GOT3 (cell line): ENCODE measurements at places on chromosomes 2 and 18.

DNA sequence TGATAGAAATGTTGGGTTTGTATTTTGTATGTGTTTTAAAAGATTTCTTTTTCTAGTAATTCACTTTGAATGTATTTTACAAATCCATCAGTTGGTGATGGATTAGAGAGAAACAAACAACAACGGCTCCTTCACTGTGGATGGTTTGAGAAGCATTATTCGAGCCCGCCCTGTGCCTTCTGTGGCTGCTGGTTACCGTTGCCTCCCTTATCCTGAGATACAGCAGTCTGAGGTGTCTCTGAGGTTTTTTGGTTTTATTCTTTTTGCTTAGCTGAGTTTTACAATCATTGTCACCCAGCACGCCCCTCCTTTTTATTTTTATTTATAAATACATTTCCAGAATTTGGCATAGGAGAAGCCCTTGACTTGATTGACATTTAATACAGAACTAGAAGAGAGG lies 168.3 kb downstream of the BABAM2 start:
- DNase-seq: no peak

DNA sequence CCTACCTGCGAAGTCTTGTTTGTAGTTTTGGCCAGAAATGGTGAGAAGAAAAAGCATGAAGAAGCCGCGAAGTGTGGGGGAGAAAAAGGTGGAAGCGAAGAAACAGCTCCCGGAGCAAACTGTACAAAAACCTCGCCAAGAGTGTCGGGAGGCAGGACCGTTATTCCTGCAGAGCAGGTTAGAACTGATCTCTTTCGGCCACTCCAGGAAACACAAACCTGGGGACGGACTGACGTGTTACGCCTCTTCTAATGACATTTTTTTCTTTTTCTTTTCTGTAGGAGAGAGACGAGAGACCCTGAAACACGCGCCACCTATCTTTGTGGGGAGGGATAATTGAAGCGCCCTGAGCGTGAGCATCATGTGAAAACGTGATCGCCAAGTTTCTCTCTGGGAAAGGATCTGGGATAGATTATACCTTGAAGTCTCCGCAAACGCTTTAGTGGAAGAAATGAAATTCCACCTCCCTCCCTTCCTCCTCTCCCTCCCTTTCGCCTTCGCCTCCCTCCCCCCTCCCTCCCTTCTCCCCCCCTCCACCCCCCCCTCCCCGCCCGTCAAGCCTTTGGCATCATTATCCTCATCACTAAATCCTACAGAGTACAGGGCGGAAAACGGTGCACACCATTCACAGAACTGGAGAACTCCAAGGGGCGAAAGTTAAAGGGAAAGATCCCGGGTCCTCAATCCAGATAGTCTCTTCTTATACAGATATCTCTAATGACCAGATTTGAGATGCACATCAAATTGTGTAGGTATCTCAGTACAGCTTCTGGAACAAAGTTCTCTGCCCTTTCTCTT lies at the start of gene ZEB2:
Gene ZEB2 (minus strand): TSS at position 186 of the 798 bp plus-strand sequence. CDS start 2,769 bp downstream, outside the sequence.
- DNase-seq: no peak

- no peak for DNase-seq
Observed at GRCh38 chr18:9545029-9545428, 69.3 kb downstream of the PPP4R1 start.

- DNase-seq: no peak
Observed at GRCh38 chr2:186460465-186460864, 25.6 kb upstream of the ZC3H15 start.

- no peak for DNase-seq
Observed at GRCh38 chr2:140814141-140814540, 1316.7 kb downstream of the LRP1B start.

DNA sequence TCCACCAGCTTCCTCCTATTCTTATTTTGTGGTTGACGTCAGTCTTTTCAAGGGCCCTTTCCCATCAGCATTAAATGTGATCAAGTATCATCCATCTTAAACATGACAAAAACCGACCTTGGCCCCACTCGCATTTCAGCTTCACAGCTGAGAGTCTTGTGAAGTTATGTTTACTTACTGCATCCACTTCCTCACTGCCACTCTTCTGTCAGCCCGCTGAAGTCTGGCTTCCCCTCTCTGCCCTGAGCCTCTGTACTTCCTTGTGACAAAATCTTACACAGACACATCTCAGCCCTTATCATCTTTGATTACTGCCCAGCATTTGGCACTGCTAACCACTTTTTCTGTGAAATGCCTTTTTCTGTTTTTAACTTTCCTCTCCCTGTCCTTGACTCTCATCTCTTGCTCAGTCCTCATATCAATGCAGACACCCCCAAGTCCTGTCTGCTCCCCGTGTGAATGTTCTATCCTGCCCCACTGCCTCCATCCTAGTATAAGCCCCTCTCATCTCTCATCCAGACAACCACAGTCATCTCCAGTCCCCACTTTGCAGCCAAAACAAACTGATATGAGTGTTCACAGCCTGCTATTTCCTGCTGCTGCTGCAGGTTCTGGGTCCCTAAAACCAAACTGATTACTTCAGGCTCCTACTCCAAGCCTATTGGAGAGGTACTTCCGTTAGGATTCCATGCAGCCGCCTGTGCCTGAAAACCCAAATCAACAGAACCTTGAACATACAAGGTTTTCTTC lies 31.4 kb downstream of the FOSL2 start:
- no peak for DNase-seq

GRCh38 chr2:128290356-128290755 lies 28.3 kb downstream of the HS6ST1 start:
- DNase-seq: no peak

DNA sequence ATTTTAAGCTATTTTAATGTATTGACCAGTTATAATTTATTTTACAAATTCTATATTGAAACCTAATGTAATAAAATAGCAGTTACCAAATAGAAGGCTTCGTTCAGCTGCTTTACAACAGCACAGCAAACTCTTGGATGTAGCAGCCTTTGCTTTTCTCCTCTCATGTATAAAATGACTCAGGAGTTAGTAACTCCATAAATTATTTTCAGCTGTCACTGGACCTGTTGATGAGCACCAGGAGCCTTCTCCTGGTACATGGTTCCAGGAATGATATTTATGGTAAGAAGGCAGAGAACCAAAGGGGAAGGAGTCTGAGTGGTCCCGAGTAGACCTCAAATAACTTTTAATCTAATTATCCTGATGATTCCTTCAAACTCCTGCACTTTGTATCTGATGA lies 256.4 kb upstream of the NETO1 start:
- no peak for DNase-seq

DNA sequence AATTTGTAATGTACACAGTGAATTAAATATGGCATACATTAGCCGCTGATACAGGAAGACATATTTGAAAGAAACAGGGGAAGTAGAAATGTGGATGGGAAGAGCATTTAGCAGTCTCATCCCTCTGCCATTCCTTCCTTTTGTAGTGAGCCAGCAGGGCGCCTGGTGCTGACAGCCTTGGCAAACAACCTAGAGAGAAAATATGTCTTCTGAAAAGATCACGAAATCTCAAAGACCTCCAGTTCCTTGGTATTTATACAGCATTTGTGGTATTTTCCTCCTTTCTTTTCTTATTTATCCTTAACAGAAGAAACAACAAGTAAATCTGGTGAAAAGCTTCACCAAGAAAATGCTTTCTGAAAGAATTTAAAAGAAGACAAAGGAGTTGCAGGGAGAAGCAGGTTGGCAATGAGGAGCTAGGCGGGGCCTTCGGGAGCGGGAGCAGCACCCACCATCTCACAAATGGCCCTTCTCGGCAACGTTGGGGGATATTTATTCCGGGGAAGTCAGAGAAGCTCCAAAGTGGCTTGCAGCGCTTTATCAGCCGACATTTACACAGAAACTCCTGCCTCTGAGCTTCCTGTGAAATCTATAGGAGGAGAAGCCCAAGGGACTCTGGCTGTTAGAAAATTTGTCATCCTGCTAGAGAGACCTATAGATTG lies 406.1 kb upstream of the NRP2 start:
- no peak for DNase-seq

DNA sequence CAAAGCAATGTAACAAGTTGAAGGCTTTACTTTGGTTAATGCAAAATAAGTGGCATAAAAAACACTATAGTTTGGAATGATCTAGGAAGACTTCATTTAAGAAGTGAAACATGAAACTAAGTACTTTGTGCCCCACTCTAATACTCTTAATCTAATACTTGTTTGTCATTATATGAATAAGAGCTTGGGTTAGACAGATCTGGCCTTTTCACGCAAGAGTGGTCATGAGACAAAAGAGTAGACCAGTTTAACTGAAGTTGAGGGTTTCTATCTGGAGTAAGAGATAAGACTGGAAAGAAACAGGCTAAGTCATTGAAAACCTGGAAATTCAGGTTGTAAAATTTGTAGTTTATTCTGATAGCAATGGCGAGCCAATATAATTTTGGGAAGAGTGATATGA lies 2.8 kb downstream of the SLC30A6 start:
- DNase-seq: no peak

GRCh38 chr2:239626961-239627592 lies 226.3 kb upstream of the HDAC4 start:
- DNase-seq: no peak

GRCh38 chr2:188495969-188496431 lies 204.3 kb downstream of the GULP1 start:
- DNase-seq: no peak

DNA sequence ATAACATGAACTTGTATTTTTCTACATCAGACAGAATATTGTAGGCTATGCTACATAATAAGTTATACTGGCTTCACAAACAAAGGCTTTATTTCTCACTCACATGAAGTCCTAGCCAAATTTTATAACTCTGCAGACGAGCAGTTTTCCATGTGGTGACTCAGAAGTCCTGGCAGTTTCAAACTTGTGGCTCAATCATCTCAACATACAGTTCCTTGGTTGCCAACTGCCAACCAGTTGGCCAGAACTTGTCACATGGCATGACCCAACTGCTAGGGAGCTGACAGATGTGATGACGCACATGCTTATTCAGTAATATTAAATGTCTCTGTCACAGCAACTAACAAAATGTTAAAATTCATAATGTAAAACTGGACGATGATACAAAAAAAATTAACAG lies 63.8 kb upstream of the ZC3H15 start:
- DNase-seq: peak; percentile 10

DNA sequence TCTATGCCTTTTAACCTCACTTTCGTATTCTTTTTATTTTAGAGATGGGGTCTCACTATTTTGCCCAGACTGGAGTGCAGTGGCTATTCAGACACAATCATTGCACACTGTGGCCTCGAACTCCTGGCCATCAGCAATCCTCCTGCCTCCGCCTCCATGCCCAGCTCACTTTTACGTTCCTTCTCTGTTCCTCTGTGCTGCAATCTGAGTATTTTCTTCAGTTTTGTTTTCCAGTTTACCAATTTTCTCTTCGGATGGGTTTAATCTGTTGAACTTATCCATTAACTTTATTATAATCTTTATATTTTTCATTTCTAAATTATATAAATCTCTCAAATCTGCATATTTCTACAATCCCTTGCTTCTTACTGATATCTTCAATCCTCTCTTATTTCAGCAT lies 38.6 kb downstream of the SIGLEC15 start:
- DNase-seq: no peak

- no peak for DNase-seq
Observed at GRCh38 chr2:178244777-178245176, 50.5 kb downstream of the OSBPL6 start.

- no peak for DNase-seq
Observed at GRCh38 chr18:47604021-47604420, 326.4 kb downstream of the SMAD2 start.

DNA sequence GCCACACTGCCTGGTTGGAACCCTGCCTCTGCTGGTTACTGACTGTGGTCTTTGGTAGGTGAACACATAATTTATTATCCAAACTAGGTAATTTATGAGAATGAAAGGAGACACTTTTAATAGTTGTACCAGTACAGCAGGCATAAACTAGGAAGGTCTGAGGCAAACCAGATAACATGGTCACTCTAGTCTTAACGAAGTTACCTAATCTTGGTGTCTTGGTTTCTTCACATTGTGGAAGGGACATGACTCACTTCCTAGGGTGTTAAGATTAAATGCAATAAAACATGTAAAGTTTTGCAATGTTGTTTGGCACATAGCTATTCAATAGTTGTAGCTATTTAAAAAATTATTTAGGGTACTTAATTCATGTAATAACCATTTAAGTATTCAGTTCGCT lies 23.3 kb downstream of the SPTBN1 start:
- DNase-seq: no peak
